ENCODE measurements at places on chromosomes 2 and 18.

DNA sequence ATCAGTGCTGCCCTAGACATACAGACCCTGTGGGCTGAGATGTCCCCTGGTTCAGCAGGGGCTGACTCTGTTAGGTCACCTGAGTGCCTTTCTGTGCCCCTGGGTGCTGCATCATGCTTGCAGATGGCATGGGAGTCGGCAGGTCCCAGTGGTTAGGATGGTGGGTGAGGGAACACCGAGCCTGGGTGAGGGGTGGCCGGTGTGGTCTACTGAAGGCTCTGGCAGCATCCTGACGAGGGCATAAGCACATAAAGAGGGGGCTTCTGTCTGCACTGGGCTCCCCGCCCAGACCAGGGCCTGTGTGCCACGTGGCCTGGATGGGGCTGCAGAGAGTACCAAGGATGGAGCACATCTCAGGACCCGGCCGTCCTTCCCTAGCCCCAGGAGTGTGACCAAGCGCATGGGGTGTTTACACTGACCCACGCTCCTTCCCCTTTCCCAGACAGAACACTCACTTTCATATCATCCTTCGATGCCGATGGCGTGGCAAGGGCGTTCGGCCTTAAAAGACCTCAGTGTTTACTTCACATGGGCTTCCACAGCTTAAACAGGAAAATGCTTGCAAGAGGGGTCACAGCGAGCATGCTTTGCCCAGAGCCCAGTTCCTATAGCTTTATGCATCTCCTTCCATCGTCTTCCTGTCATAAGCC, 115.1 kb downstream of the STPG4 start:
- no peak for DNase-seq

DNA sequence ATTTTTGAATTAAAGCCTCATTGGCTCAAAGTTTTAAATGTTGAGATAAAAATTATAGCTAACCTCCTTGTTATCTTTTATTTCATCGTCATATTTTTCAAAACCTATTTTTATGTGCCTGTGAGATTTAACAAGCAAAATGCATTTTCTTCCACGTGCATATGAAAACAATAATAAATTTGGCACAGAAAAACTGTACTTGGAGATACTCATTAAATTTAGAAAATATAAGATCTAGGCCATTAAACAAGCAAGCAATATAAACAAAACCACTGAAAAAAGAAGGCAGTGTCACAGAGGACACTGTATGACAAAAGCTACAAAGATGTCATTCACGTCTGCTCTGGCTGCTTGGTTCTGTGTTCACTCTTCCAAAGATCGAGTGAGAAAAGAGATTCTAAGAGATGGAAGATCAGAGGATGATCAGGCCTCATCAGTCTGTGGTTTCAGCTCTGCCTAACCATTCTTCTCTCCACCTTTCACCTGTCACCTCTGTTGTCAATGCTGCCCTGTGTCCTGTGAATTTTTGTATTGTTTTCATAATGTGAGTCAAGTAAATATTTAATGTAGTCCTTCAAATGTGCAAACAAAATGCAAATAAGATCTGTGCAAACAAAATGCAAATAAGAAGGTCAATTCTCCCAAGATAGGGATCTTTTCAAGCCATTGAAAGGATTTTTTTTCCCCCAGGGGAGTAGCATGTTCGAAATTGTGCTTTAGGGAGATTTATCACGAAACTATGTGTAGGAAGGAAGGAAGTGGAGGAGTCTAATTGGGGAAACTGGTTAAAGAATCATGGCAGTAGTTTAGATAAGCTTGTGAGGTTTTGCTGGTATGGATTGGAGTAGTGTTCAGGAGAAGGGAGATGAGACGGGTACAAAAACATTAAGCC, 138.7 kb upstream of the RBMS1 start:
- no peak for DNase-seq

- DNase-seq = no peak
Observed at GRCh38 chr2:168687314-168687713, 115.1 kb upstream of the NOSTRIN start.

- DNase-seq = no peak
Observed at GRCh38 chr2:67039517-67040103, 357.5 kb upstream of the ETAA1 start.

DNA sequence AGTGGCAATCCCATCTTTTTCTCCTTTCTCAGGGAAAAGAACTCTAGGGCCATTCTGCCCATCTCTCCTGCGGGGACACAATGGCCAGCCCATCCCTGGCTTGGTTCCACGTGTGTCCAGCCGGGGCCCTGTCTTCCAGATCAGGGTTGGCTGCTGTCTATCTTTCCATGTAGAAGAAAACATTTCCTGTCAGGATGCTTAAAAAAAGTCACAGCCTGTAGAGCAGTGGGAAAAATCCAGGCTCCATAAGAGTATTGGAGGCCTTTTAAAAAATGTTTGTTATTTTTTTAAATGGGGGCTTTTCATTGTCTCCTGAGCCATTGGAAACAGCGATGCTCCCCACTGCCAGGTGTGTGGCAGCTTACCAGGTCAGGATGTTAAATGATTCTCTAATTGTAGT, 105.6 kb downstream of the TGFA start:
- no peak for DNase-seq

GRCh38 chr2:47277187-47277586, 122.1 kb upstream of the STPG4 start:
- DNase-seq = no peak

DNA sequence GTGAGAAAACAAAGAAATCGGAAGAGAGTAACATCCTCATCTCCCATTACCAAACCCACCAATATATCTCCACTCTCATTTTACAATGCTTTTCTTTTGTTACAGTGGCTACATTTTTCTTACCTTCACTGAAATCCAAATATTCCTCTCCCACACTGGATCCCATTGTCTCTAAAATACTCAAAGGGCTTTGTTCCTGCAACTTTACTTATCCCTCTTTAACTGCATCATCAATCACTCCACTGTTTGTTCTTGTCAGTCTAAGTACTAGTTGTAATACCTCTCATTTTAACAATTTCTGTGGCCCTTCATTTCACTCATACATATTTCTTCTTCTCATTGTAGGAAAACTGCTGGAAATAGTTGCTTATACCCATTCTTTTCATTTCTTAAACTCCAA, 464.2 kb upstream of the PIK3C3 start:
- no peak for DNase-seq
